ENCODE measurements at places on chromosomes 16 and 17. TPM values are rescaled to one million over a fixed set of nuclear protein-coding genes. Genes with fewer than 3 reads are reported as not detected.

KRTAP9-2 gene
- not detected for total RNA-seq

TNS4 gene
- total RNA-seq, result not detected

ABCC3 gene
- total RNA-seq, result not detected

SBK1 gene
- 13.9 TPM for total RNA-seq

TK1 gene
- 3.7 TPM for total RNA-seq

NOTUM gene
- under 0.01 TPM for total RNA-seq

ZNF423 gene
- 7.3 TPM for total RNA-seq

KCNJ16 gene
- total RNA-seq, result 6.9 TPM

COPS3 gene
- total RNA-seq, result 119 TPM

TNK1 gene
- 0.82 TPM for total RNA-seq

Data from frontal cortex (tissue), 4 donors.